Lower lobe of right lung (tissue), 2 donors: ENCODE measurements at places on chromosomes 11 and 22. TPM values are rescaled to one million over a fixed set of nuclear protein-coding genes. Genes with fewer than 3 reads are reported as not detected.
A peak's percentile ranks its signal among the peaks of the same experiment; 100 is the strongest.

The PIWIL4 gene
- 1.9 TPM for total RNA-seq

DNA sequence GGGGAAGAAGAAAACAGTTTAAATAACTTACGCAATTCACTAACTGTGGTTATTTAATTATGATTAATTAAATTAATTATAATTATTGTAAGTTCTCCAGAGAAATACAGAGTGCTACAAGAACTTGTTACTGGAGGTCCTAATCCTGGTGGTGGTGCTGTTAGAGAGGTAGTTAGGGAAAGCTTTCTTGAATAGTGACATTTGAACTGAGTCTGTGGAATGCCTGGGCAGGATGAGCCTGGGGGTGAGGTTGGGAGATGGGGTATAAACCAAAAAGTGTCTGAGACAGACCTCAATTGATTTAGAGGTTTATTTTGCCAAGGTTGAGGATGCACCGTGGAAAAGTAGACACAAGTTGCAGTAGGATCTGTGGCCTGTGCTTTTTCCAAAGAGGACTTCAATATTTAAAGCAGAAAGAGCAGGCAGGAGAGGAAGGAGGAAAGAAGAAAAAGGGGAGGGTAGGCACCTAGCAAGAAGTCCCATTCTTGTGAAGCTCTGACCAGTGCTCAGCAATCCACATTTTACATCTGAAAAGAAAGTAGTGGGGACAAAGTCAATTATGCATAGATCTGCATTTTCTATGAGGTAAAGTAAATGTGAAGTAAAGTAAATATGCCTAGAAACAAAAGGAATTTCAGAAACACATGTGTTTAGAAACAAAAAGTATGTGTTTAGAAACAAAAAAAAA, 4.4 kb upstream of the ZNF202 start:
- DNase-seq, result no peak

GRCh38 chr11:45027312-45027711, 76.6 kb upstream of the TP53I11 start:
- no peak for DNase-seq

GRCh38 chr11:126404367-126404766, 48.9 kb downstream of the ST3GAL4 start:
- DNase-seq, result no peak

DNA sequence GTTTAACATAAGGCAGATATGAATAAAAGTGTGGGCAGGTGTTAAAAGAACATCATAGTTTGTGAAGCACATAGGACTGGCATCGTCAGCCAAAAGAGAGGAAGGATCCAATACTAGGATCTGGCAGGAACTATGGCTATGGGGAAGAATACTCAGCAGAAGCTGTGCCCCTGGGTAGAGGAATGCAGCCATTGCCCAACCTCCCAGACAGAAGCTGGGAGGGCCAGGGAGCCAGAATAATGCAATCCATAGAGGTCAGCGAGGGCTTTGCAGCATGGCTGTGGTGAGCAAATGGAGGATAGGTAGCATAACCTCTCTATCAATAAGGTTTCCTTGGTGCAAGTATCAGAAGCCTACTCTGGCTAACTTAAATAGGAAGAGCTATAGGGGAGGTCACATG, 11.7 kb upstream of the CSTF3 start:
- DNase-seq, result no peak

DNA sequence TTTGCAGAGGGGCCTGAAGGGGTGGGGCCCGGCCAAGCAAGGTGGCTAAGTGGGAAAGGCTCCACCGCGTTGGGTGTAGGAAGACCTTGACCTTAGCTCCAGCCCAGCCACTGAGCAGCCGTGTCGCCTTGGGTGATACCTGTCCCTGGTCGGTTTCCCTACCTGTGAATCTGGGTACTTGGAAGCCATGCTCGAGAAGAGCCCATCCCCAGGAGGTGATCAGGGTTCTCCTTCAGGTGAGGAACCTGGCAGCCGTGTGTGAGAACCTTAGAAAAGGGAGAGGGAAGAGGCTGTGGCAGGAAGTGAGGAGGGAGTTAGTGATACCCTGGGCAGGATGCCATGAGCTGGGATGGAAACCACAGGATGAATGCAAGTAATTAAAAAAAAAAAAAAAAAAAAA, 21.6 kb downstream of the PPARA start:
- DNase-seq, result no peak

GRCh38 chr11:34602245-34602644, 18.6 kb upstream of the EHF start:
- no peak for DNase-seq

The TMPRSS4 gene
- total RNA-seq, result 7.9 TPM

The C11orf91 gene
- not detected for total RNA-seq

DNA sequence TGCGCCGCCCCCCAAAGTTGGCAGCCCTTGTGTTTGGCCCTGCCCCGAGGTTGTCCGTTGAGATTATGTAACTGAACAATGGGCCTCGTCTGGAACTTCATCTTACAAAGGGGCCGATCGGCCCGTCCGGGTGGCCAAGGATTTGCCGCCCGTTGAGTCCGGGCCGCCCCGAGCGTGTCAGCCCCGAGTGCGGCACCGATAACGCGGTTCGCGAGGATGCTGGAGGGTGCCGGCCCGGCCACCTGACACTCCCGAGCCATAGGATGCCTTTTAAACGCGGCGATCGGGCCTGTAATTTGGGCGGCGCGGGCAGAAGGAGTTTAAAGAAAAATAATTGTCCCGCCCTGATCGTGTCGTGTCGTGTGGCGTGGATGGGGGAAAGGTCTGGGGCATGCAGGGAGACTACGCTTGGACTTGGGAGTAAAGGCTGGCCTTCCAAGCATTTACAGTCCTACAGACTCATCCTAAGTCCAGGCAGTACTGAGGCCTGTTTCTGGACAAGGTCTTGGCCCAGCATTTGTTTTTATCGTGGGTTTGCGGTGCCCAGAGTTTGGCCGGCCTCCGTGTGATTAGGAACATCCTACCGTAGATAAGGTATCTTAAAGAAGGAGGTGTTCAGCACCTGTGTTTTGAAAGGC, 1.3 kb downstream of the WEE1 start:
- peak; percentile 70 for DNase-seq

DNA sequence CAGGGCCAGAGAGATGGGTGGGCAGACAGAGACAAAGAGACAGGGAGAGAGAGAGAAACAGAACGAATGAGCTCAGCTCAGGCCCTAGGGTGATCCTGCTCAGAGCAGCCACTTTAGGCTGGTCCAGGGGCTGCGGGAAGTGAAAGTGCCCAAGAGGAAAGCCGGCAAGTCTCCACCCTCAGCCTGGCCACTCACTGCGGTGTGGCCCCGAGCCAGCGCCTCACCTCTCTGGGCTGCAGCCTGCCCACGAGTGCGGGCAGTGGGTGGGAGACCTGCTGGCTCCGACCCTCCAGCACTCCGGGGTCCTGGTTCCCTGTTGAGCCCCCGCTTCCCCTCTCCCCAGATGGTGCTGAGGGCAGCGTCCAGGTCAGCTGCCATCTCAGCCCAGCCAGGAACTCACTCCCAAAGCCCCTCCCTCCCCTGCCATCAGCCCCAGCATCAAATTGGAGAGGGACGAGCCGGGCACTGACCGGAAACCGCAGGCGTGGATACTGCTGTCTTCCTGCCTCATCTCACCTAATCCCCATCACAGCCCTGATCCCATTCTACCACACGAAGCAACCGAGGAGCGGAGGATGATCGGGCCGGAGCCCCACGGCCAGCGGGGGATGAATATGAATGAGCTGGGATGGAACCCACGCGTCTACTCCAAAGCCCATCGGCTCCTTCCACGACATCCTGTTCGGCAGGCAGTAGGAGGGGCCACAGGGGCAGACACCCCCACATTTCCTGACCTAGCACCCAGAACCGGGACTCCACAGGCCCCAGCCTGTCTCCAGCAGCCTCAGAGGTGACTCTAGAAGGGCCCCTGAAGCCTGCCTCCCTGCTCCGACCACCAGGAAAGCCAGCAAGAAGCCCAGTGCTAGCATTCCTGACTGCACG, 16.9 kb downstream of the ELFN2 start:
- DNase-seq, result peak; percentile 74

DNA sequence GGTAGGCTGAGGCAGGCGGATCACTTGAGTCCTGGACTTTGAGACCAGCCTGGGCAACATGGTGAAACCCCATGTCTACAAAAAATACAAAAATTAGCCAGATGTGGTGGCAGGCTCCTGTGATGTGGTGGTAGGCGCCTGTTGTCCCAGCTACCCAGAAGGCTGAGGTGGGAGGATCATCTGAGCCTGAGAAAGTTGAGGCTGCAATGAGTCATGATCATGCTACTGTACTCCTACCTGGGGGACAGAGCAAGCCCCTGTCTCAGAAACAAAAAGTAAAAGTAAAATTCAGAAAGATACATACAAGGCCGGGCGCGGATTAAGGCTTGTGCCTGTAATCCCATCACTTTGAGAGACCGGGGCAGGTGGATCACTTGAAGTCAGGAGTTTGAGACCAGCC, 6.3 kb downstream of the LDHAL6A start:
- no peak for DNase-seq

DNA sequence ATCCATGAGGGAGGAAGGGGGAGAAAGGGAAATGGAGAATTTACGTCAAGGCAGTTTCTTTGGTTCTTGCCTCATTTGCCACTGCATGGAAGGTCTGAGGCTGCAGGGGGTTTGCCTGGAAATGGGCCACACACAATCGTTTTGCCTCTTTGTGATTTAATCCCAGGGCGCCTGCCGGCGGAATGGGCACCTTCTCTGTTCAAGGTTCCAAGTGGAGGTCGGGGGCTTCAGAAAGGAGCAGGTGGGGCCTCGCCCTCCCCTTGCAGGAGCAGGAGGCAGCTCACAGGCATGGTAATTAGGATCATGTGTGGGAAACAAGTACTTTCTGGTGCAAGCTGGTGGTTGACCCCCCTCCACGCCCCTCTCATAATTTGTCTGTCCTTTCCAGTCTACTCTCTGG, 29.9 kb downstream of the MPPED1 start:
- no peak for DNase-seq

DNA sequence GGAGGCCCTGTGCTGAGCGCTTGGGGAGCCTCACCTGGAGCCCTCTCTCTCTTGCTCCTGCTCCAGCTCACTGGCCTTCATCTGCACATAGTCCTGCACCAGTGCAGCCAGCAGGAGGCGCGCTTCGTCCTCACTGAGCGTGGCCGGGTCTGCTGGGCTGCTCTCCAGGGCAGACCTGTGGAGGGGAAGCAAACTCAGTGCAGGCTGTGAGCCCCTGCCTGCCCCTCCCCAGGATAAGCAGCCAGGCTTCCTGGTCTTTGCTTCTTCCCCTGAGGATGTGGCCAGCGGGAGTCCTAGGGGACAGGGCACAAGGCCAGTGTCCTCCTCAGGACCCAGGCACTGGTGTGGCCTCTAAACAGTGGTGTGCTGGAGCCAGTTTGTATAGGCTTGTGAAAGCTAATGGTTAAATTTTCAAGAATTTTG, 2.2 kb downstream of the CALCA start:
- DNase-seq, result no peak

The FAM180B gene
- total RNA-seq, result 0.53 TPM

DNA sequence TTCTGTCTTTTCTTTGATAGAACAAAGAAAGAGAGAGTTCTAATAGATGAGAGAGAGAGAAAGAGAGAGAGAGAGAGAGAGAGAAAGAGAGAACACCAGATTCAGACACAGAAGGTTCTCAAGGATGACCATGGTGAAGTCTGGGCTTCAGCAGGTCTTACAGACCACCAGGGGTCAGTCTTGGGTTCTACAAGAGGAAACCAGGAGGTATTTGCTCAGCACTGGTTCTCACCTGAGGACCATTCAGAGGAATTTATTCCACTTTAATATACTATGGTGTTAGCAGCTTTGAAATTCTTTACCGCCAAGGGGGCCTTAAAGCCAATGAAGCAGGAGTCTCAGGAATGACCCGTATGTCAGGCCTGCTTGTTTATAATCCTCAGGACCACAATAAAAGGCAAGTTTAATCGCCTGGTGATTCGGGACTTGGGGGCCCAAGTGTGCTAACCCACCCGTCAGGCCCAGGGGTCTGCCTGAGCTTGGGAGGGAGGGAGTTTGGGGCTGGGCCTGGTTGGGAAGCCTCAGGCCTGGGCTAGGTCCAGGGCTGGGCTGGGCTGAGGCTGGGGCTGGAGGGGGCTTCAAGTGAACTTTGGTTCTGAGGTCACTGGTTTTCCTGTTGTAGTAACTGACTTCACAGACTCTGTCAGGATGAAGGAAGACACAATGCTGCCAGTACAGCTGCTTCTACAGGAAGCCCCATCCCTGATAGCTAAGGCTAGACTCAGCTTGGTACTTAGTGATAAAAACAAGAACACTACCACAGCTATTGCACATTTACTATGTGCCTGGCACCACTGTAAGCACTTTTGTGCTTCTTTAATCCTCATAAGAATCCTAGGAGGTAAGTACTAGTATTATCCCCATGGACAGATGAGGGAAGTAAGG, 179.2 kb upstream of the ZBED5 start:
- DNase-seq, result no peak

- no peak for DNase-seq
Observed at GRCh38 chr11:45658292-45658991, 7.0 kb downstream of the CHST1 start.

GRCh38 chr11:111541254-111542061, 938 bp downstream of the LAYN start:
- peak; percentile 60 for DNase-seq

The SELENOM gene
- 86.8 TPM for total RNA-seq

The SNX32 gene
- 0.47 TPM for total RNA-seq

DNA sequence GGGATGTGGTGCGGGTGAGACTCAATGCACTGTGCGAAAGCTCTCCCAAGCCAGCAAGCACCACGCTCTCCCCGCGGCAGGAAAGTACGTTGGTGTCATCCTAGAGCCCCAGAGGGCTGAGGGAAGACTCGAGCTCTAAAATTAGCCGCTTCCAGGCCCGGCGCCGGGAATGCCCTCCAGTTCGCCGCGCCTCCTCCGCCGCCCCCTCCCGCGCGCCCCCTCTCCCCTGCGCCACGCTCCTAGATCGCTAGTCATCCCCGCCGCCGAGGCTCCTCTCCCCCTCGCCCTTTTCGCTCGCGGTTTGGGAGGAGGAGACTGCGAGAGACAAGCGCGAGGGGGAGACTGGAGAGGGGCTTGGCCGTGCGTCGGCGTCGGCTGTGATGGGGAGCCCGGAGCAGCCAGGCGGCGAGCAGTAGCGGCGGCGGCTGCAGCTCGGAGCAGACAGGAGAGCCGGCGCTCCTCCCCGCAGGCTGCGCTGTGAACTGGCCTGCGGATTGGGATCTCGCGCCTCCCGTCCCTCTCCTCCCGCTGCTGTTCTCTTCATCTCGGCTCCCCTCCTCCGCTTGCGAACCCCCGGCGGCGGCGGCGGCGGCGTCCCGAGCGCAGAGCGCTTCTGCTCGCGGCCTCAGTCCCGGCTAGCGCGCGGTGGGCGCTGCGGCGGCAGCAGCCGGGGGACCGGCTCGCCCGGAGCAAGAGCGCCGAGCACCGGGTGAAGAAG, at the start of gene FAT3:
Gene FAT3 (plus strand): TSS at position 412 of the 718 bp plus-strand sequence. CDS start 127,295 bp downstream, outside the sequence.
- DNase-seq, result peak; percentile 39

GRCh38 chr11:131615611-131616010, 245.2 kb downstream of the NTM start:
- no peak for DNase-seq

DNA sequence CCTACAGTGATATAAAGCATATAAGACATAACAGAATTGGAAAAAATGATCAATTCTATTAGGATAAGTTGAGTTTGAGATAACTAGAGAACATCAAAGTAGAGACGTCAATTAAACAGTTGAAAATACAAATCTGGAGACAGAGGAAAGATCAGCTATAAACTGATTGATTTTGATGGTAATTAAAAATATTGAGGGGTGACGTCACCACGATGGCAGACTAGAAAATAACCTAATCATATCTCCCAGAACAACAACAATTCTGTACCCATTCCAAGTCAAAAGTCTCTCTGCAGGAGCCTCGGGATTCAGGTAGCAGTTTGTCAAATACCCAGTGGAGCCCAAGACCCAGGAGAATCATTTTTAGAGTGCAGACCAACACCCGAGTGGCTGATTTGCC, 28.9 kb downstream of the MS4A13 start:
- DNase-seq, result no peak
